NK-92 treated with Interleukin-12 subunit alpha and Interleukin-12 subunit beta, amount 100 ng/mL, for 24 hours (cell line): ENCODE measurements at places on chromosomes 5 and 9.

DNA sequence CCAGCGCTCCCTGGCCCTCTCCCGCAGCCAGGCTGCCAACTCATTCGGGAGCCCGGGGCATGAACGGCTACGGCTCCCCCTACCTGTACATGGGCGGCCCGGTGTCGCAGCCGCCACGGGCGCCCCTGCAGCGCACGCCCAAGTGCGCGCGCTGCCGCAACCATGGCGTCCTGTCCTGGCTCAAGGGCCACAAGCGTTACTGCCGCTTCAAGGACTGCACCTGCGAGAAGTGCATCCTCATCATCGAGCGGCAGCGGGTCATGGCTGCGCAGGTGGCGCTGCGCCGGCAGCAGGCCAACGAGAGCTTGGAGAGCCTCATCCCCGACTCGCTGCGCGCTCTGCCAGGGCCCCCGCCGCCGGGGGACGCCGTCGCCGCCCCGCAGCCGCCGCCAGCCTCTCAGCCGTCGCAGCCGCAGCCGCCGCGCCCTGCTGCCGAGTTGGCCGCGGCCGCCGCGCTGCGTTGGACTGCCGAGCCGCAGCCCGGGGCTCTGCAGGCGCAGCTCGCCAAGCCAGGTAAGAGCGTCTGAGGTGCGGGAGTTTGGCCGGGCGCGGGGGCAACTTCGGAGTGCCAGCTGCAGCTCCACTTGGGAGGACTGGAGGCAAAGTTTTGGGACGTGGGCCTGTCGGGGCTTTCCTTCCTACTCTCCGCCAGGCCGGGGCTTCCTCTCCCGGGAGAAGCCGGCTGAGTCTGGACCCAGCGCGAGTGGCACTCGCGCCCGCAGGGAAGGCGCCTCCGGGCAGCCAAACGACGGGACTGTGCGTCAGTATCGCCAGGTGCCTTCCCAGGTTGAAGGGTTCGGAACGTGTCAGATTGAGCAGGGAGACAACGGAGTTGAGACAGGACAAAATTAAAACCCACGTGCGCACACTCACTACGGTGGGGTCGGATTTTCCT is 735 bp downstream of the DMRT3 start:
- DNase-seq = no peak

DNA sequence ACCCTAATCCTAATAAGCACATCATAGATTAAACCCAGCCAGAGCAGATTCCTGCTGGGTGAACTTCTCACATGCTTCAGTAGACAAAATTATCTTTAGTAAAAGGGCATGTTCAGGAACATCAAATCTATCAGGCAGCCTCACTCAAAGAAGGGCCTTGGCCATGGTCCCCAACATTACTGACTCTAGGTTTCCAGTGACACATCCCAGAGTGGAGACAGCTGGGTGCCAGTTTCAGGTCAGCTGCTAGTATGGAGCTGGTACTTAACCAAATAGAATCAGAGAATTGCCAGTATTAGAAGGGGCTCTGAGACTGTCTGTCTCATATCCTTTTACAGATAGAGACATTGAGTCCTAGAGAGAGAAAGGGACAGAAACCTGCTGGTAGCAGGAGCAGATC is 44.1 kb upstream of the GALNT10 start:
- DNase-seq = no peak

GRCh38 chr9:89360465-89360864 is 42.2 kb downstream of the SECISBP2 start:
- DNase-seq = no peak

DNA sequence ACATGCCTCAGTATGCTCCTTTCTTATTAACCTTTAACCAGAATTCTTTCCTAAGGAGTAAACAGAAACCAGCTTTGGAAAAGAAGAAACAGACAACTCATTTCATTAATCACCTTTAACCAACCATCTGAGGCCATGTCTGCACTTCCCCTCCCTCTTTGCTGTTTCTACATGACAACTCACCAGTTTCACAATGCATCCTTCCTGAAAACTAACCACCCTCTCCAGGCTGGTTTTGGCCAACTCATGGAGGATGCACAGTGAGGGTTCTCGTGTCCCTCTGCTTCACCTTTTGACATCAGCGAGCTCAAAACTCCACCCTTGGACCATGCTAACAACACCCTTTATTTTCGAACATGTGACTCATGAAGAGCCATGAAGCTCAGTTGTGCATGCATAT is 244.1 kb downstream of the ELAVL2 start:
- no peak for DNase-seq

- DNase-seq = no peak
Observed at GRCh38 chr5:65098393-65098792, 329.7 kb downstream of the CWC27 start.

DNA sequence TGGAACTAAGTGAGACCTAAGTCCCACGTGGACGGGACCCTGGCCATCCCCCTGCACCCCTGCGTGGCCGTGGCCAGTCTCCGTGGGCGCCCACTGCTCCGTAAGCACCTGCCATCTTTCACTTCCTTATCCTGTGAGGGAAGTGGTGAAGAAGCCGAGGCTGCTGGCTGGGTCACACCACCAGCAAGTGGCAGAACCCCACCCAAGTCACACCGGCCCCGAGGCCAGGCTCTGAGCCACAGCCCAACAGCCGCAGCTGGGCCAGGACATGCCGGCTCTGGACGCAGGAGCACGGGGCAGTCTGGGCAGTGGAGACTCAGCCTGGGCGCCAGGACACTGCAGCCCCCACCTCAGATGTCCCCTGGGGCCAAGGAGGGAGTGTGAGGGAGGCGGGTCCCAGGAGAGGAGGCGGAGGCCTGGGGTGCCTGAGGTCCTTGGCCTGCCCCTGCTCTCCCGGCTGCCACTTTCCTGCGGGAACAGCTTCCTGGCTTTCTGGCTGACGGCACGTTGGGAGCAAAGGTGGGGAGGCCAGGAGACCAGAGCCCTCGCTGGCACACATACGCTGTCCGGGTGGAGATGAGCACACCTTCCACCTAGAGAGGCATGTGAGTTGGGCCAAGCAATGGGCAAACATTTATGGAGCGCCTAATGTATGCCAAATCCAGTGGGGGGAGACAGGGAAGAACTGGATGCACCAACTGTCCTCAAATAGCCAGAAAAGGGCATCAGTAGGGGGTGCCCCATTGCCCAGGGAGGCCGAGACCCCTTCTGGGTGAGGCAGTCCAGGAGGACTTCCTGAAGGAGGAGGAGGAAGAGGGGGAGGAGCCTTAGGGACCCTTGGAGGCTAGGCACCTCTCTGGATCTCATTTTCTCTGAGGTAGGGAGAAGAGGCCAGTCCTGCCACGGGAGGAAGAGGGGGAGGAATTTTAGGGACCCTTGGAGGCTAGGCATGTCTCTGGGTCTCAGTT is 43.9 kb upstream of the EGFL7 start:
- no peak for DNase-seq

DNA sequence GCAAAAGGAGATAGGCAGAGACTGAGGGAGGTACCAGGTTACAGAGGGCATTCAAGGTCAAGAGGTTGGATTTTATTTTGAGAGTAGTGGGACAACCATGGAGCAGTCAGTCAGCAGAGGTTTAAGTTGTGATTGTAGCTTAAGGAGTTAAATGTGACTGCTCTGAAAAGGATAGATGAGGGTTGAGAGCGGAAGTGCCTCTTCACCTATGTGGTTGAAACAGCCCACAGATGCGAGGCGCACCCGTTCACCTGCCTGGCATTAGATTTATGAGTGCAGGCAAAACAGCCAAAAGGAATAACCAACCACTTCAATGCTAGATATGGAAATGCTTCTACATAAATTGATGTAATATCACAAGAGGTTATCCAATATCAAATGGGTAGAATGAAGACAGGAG is 8.4 kb downstream of the ZNF474 start:
- no peak for DNase-seq

DNA sequence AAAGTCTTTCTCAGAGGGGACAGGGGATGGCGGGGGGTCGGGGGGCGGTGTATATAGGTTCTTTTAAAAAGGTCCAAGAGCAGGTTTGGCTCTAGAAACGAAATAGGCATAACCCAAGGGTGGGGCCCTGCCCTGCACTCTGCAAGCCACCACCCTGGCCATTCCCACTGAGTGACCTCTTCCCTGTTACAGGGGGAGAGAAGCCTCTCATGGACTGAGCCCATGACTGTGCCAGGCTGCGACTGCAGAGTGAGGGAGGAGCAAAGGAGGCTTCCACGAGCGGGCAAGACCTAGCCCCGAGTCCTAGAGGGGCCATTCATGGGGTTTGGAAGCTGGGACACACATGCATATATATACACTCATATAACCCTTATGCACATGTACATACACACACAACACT is 10.1 kb upstream of the NXNL2 start:
- no peak for DNase-seq

DNA sequence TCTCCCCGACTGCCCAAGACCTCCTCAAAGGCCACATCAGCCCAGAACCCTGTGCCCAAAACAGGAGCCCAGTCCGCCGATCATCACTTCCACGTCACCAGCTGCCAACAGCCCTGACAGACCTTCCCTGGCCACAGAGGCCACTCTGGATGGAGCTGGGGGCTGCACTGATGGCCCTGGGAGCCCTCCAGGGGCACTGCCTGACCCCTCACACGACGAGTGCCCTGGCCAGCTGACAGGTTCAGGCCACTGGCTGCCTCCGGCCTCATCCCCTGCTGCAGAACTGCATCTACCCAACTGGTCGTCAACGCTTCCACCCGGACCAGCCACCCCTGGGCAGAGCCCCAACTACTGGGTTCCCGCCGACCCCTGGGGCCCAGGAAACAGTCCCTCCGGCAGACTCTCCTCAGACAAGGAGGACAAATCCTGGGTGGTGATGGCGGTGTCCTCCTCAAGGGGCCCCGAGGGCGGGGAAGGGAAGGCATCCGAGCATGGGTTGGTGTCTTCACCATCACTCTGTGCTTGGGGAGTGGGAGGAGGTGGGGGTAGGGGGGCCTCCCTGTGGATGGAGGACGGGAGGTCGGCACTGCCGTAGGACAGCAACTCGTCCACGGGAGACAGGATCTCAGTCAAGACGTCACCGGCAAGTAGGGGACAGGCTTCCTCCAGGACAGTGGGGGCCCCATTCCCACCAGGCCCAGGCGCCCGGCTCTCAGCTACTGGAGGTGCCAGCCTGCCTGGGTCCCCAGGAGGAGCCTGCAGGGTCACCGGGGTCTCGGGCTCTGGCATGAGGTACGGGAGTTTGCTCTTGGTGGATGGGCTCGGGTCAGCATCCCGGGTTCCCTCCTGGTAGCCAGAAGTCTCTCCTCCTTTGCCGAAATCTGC is 7.9 kb upstream of the QSOX2 start:
- DNase-seq = no peak
